Central memory CD8-positive, alpha-beta T cell (primary cell): ENCODE measurements at places on chromosomes 7 and 10.

DNA sequence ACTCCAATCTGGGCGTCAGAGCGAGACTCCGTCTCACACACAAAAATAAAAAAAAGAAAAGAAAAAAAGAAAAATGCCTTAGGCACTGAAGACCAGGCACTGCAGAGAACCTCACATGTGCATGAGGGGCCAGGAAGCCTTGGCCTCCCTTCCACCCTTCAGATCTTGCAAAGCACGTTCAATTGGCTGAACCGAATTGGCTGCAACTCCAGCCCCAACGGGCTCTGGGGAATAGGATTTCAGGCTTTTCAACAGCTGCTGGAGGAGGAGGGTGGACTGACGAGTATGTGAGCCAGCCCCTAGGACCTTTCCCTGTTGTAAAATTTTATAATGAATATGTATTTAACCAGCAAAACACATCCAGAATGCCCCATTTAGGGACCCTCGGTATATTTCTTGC is 16.7 kb downstream of the TMEM120A start:
- no peak for DNase-seq

DNA sequence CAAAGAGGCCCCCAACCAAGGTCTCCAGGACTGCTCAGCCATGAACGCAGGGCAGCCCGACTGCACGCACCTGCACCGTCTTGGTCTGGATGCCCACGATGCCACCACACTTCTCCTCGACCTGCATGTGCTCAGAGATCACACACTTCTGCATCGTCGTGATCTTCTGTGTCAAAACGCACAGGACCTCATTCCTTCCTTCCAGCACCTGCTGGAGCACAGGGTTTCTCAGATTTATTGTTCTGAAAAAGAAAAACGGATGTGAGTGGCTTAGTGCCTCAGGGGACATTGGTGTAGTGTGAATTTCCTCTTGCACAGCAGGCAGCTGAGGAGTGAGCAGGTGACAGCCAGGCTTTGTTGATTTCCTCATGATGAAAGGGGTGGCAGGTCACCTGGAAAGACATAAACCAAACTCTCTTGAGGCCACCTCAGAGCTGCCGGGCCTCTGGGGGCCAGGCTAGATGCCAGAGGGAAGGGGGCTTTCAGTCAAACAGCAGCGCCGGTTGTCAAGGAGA is 38.2 kb downstream of the GSDME start:
- DNase-seq, result no peak

DNA sequence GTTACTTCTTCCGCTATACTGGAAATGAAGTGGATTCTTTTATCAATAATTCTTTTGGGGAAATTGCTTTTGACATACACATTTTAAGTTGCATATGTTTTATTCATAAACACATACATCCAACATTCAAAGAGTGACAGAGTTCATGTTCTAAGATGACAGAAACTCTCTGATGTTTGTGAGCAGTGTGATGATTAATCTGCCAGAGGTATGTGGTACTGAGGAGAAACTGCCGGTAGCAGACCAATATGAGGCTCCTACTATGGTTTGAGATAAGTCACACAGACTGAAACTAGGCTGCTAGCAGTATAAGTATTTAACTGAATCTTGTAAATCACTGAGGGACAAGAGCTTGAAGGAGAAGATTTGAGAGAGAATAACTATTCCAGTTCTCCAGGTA is 524.1 kb upstream of the SEMA3D start:
- DNase-seq, result no peak

DNA sequence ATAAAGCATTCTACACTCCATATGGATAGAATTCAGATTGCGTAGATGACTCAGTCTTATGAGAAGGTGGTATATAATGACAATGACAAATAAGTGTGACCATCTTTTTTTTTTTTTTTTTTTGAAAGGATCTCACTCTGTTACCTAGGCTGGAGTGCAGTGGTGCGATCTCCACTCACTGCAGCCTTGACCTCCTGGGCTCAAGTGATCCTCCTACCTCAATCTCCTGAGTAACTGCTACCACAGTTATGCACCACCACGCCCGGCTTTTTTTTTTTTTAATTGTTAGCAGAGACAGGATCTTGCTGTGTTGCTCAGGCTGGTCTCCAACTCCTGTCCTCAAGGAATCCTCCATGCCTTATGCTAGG is 43.2 kb upstream of the NRP1 start:
- no peak for DNase-seq

GRCh38 chr7:29276199-29276598 is 81.6 kb downstream of the CHN2 start:
- DNase-seq, result no peak

- no peak for DNase-seq
These were observed 37.4 kb upstream of the ADGRA1 start for GRCh38 chr10:133050371-133050770.

GRCh38 chr7:35691366-35691765 is 3.6 kb downstream of the HERPUD2 start:
- no peak for DNase-seq

DNA sequence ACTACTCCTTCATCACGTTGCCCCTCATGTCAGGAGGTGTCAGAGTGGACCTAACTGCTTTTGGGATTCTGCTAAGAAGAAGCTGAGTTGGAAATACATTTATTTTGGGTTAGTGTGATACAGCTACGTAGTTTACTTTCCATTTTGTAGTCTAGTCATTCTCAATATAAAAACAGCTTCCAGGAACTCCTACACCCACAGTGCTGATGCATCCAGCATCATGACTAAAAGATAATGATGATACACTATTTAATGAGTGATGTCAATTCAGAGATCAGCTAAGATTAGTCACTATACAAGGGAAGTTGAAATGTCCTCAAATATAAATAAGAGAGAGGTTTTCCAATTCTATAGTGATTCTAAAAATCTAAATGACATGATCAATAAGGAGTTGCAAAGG is 264.2 kb upstream of the SLC26A5 start:
- no peak for DNase-seq

DNA sequence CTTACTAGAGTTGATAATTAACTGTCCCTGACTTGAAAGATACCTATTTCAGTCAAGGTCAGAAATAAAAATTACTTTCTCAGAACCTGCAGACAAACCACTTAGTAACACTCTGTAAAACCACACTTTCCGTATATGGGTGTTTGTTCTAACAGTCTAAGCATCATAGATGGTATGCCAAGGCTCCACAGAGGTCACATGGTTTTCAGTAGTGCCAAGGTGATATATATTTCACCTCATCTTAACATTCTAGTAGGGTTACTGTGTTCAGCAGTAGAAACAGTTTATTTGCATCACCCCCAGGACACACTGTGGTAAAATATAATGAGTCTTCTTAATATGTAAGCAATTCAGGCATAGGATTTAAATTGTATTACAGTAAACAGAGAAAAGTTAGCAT is 61.5 kb downstream of the KCND2 start:
- DNase-seq, result no peak

- DNase-seq, result no peak
These were observed 151.5 kb upstream of the PDE1C start for GRCh38 chr7:32221736-32222135.

DNA sequence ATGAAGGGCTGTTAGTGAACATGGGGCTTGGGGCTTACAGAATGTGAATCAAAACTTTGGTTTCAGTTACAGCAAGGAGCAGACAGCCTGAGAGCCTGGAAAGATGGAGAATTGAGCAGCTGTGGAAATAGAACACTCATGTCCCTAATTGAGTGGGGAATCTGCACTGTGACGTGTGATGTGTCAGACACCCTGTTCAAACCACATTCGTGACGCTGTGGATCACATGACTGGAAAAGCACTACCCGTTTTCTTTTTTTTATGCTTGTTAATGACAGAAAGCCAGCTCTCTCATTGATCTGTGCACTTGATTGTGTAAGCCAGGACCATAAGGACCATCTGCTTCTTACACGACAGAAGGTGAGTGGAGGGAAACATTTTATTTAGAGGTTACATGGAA is 15.1 kb upstream of the TBX20 start:
- DNase-seq, result no peak

- peak; percentile 17 for DNase-seq
These were observed 113.4 kb downstream of the BTRC start for GRCh38 chr10:101467286-101467770.

- no peak for DNase-seq
These were observed 23.2 kb downstream of the POR start for GRCh38 chr7:75937958-75938786.

DNA sequence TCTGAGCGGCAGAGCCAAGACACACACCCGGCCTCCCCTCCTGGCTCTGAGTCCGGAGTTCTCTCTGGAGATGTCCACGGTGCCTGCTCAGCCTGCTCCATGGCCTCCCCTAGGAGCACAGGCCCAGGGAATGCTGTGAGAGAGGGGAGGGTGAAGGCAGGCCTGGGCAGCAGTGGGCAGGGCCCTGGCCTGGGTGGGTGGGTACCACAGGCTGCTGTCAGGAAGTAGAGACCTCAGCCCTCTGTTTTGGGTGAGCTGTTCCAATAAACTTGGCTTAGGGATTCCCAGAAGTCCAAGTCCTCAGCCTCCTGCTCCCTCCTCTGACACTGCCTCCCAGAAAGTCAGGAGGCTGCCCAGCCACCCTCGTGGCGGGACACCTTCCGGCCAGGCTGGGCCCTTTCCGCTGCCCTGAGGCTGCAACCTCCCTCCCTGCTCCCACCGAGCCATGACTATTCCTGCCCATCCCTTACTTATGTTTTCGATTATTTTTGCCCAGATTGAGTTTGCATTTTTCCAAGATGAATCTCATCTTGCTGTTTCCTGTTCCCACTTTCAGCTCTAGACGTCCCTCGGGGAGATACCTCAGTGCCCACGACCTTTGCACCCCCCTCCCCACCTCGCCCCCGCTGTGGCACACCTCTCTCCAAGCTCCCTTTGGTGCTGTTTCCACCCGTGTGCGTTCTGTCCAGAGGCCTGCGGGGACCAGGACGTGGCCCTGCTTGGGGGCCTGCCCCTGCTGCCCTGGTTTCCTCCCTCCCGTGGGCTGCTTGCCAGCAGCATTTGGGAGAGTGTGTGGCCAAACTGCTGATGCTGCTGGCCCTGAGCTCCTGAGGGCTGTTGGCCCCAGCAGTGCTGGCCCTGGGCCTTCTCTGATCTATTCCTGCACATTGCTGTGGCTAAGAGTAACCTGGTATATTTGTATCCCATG is 5.8 kb upstream of the POLM start:
- no peak for DNase-seq

DNA sequence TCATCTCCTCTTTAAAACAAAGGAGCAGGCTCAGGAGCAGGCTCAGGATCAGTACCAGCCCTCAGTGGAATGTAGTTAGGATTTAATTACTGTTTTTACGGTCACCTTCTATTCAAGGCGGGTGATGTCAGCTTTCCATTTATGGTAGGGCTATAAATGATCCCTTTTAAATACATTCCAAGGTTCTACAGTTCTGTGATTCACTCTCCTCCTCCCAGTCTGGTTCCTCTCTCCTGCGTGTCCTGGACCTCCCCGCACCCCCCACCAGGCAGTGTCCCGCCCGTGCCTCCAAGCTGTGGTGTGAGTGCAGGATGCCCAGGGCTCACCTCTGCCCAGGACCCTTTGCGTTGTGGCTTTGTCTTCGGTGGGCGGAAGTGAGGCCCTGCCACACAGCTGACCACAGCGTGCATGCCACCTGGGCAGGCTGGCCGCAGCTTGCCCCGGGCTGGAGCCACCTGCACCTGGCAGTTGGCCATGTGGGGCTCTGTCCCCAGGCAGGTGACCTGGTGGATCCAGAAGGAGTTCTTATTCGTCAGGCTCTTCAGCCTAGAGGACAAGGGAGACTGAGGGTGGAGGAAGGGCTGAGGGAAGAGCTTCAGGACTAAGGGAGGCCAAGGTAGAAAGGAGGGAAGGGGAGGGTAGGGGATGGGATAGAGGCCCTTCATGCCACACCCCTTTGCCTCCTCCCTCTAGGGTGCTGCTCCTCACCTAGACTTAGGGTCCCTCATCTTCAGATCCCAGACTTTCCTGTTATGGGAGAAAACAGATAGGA is 9.1 kb downstream of the LOXL4 start:
- DNase-seq, result no peak

DNA sequence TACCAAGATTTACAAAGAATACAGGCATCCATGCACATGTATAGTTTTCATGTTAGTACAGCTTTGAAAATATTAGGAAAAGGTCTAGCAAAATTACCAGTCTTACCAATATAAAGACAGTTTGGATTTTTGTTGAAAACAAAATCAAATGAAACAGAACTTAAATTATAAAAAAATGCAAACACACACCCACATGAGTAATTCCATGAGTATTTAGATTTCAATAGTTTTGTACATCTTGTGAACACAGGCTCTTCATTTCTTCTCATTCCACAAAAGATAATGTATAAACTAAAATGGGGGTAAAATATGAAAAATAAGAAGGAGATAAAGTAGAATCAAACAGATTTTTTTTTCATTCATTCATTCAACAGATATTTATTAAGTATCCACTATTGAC is 682.2 kb upstream of the ANKRD30A start:
- DNase-seq, result no peak

- DNase-seq, result no peak
These were observed 230.3 kb upstream of the MDFIC start for GRCh38 chr7:114691605-114692004.

GRCh38 chr7:65250216-65250615 is 123.4 kb upstream of the ZNF92 start:
- no peak for DNase-seq

- DNase-seq, result no peak
These were observed 1277.1 kb upstream of the AUTS2 start for GRCh38 chr7:68321076-68321639.

DNA sequence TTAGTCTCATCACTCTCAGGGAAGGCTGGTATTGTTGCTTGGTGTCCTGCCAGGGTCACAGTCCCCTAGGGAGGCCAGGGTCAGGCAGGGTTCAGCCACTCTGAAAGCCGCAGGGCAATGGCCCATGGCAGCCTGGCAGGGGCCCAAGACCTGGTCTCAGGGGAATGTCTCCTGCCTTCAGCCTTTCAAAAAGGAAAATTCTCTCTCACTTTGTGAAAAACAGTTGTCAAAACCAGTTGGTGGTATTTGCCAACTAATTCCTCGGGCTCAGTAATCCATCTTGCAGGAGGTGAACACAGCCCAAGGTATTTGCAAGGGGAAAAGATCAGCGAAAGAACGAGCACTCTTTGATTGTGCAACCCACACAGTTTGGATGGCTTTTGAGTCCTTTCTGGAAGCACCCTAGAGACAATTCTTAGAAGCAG is 101.5 kb downstream of the JCAD start:
- no peak for DNase-seq

GRCh38 chr10:94677691-94678090 is 5.8 kb upstream of the CYP2C18 start:
- DNase-seq, result no peak

DNA sequence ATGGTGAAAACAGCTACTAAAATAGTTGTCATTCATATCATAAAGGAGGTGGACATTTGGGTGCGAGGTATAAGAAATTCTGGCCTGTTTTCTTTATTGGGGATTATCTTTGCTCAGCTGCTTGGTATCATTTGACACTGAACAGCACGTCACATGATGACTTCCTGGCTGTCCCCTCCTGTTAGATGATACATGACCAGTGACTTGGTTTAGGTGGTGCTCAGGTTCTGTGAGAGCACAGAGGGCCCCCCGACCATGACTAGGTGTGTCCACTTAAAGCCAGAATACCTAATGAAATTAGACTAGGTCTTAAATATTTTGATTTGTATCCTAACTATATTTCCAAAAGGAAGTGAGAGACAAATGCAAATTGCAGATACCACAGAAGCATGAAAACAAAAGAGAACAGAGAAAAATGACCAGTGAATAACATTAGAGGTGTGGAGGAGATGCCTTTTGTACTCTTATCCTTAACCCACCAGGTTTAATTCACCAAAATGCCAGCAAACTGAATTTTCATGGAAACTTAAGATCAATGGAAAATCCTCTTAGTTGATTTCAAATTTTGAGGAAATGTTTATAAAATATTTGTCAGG is 50.6 kb upstream of the GJD4 start:
- no peak for DNase-seq

GRCh38 chr7:74410772-74411171 is 42.9 kb upstream of the GTF2IRD1 start:
- no peak for DNase-seq

- DNase-seq, result peak; percentile 19
These were observed 932 bp downstream of the ESYT2 start for GRCh38 chr7:158828133-158829020.
